ENCODE measurements at places on chromosomes 3 and 15.

GRCh38 chr3:140421884-140422283, 256.0 kb upstream of the TRIM42 start:
- no peak for DNase-seq

DNA sequence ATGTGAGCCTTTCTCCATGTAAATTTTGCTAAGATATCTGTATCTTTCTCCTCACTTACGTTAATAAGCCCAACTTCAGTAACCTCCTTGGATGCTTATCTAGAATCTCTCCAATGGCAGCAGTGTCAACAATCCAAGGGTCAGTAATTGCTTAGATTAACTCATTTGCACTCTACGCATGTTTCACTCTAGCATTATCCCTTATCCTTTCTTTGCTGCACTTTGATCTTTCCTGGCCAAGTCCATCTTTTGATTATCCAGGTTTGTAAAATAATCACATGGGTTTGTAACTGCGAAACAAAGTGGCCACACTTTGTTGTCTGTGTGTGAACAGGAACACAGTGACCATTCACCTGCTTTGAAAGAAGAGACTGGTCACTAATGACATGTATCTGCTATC, 577.6 kb downstream of the RSL24D1 start:
- no peak for DNase-seq

DNA sequence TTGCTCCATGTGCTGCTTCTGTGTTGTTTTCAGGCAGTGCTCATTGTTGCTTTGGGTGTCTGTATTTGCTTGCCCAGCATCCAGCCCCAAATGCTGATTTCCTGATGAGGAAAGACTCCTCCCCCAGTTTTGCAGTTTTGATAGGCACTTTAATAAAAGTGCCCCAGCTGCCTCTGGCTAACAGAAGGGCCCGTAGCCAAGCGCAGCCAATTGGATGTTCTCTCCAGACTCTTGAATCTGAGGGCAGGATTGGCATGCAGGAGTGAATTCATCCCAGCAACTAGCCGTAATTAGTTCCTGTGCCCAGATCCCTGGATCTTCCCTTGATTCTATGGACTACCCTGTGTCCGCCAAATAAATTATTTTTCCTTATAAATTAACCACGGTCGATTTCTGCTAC, 14.8 kb upstream of the SEMA5B start:
- DNase-seq: peak; percentile 58

DNA sequence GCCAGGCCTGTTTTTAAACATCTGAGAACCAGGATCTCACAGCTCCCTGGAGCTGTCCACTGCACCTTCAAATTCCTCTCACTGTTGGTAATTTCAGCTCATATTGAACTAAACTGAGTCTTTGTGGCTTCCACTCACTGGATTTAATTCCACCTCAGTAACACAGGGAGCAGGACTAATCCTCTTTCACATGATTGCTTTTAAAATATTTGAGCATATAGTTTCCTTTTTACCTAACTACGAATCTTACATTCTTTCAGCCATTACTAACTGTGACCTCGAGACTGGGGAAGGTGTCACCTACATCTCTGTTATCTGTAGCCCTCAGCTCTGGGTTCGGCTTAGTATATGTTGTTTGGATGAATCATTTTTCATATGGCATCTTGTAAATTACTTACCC, 194.3 kb upstream of the C2CD4B start:
- DNase-seq: no peak

DNA sequence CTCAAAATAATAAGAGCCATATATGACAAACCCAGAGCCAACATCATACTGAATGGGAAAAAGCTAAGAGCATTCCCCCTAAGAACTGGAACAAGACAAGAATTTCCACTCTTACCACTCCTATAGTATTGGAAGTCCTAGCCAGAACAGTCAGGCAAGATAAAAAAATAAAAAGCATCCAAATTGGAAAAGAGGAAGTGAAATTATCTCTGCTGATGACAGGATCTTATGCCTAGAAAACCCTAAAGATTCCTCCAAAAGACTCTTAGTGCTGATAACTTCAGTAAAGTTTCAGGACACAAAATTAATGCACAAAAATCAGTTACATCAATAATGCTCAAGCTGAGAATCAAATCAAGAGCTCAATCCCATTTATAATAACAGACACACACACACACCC, 45.9 kb upstream of the SLC2A2 start:
- no peak for DNase-seq

DNA sequence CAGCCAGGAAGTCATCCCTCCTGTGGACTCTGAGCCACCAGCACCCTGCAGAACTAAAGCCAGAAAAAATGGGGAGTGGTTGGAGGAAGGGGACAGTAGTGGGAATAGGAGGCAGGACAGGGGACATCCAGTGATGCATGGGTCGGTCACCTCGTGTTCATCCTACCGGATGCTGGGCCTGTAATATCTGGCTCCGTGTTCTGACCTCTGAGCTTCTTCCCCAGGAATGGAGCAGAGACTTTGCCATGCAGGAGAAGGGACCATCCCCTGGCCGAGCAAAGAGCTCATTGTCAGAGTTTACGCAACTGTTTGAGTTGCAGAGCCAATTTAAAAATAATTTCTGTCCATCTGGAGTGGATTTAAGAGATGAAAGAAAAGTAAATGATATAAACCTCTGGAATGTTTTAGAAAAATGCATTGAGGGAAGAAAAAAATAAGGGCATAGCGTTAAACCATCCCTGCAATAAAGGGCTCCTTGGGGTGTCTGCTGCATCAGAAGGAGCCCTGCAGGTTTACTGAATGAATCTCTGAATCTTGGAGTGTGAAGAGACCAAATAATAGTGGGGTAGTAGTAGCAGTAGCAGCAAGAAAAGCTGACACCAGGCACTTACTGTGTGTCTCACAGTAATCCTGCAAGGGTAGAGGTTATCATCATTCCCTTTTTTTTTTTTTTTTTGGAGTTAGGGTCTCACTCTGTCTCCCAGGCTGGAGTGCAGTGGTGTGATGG, 70.9 kb downstream of the AAGAB start:
- DNase-seq: no peak

- no peak for DNase-seq
Measured at GRCh38 chr15:80452166-80452565, 48.0 kb downstream of the ARNT2 start.

- DNase-seq: no peak
Measured at GRCh38 chr3:197713477-197713822, 23.3 kb downstream of the RUBCN start.

- DNase-seq: no peak
Measured at GRCh38 chr3:85090495-85090894, 131.7 kb downstream of the CADM2 start.

DNA sequence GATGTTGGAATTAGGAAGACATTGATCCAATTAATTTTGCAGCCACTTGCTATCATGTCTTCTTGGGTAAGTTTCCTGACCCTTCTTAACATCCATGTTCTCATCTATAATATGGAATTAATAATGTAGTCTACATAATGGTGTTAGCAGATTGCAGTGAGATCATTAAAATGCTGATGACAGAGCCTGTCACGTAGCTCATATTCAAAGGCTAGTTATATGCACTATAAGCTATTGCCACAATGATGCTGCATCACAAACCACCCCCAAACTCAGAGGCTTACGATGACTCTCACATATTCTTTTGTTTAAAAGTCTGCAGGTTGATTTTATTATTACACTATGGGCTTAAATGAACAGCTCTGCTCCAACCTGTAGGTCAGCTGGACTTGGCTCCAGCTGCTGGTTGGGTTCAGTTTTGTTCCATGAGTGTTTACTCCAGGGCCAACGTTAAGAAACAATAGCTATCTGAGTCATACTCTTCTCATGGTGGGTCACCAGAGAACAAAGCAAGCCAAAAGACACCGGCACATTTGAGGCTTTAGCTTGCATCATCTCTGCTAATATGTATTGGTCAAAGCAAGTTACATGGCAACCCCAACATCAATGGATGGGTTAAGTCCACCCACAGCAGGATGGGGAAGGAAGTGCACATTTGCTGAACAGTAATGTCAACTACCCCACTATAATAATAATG, 250.0 kb upstream of the SLCO3A1 start:
- no peak for DNase-seq

DNA sequence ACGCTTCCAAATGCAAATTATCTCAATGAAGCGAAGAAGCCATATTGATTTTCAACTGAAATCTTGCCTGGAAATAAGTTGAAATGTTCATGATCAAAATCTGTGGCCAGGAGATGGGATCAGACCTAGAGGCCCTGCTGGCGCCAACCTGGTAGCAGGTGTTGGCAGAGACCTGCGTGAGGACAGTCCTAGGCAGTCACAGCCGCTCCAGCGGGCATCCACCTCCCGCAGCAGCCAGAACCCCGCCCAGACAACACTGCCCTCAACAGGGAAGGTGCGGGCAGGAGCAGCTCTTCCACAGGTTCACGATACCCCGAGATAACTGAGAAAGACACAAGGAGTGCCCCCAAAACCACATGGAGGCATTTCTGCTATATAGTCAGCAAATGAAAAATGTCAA, 145.3 kb downstream of the XXYLT1 start:
- no peak for DNase-seq

GRCh38 chr3:99505646-99506269, 132.6 kb upstream of the COL8A1 start:
- DNase-seq: no peak

- no peak for DNase-seq
Measured at GRCh38 chr3:58150810-58151199, 60.0 kb downstream of the DNASE1L3 start.

- no peak for DNase-seq
Measured at GRCh38 chr15:98416222-98416855, 232.0 kb upstream of the IGF1R start.

GRCh38 chr3:12336099-12336498, 47.2 kb downstream of the PPARG start:
- DNase-seq: no peak

- no peak for DNase-seq
Measured at GRCh38 chr3:155682426-155683343, 62.2 kb downstream of the PLCH1 start.

- DNase-seq: peak; percentile 16
Measured at GRCh38 chr3:147358144-147358992, 48.0 kb downstream of the ZIC4 start.

- peak; percentile 14 for DNase-seq
Measured at GRCh38 chr3:12954891-12955650, 113.7 kb upstream of the RPL32 start.

GRCh38 chr3:156847752-156848448, 21.7 kb downstream of the LEKR1 start:
- no peak for DNase-seq

DNA sequence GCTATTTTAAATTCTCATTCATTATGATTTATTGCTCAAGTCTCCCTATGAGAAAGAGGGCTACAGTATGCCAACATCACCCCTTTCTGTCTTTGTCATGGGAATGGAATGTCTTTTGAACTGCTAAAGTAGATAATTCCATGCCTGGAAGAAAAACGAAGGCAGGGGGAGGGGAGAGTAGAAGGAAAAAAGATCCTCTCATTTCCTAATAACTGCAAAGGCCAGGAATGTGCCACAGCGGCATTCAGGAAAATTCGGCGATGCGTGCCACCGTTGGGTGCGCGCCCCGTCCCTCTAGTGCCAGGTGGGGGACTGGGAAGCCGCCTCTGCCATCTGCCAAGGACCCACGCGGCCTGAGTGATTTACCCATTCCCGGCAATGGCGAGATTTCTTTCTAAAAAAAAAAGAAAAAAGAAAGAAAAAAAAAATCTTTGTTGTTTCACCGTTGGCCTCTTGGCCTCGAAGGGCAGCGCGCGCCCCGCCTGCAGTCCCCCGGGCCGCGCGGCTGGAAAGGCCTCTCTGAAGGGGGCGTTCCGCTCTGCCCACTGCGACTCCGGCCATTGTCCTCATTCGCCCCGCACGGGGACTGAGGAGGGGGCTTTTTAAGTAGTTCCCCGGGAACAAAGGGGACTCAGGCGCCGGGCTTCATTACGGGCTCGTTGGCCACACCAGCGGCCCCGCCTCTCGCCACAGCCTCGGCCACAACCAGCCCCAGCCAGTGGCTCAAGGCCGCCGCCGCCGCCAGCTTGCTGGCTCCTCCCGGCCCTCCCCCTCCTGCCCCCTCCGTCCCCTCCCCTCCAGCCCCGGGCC, 54.5 kb downstream of the CPN2 start:
- no peak for DNase-seq

GRCh38 chr3:33278163-33278562, 921 bp downstream of the FBXL2 start:
- no peak for DNase-seq

DNA sequence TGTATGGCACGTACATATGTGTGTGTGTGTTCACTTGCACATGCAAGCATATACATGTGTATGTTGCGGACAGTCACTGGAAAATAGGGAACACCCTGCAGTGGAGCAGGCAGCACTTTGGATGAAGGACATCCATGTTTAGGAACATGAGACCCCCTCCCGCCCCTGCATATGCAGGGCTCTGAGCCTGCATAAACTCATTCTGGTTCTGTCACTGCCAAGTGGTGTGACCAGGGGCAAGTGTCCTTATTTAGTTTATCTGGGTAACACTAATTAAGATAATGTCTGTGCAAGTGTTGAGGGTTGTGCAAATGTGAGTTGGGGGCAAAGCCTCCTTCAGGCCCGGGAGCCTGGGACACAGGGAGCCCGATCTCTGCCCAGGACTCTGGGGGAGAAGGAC, 105.7 kb downstream of the CORO2B start:
- no peak for DNase-seq

GRCh38 chr3:28134792-28135375, 106.5 kb upstream of the CMC1 start:
- no peak for DNase-seq

GRCh38 chr3:111967068-111967467, 11.8 kb upstream of the ABHD10 start:
- no peak for DNase-seq

DNA sequence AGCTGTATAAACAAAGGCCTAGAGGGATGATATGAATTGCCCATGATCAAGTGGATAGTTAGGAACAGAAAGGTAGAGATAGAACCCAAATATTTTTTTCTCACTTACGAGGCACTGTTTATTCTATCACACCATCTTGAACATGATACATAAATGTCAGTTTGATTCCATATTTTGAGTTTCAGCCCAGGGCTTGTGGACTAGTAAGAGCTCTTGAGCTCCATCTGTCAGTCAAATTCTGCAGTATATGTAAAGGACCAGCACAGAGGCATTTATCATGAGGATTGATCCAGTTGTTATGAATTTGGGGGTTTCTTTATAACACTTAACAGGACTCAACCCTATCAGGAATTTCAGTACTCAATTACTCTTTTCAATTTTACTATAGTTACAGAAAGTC, 4.8 kb downstream of the SLC27A2 start:
- DNase-seq: no peak

DNA sequence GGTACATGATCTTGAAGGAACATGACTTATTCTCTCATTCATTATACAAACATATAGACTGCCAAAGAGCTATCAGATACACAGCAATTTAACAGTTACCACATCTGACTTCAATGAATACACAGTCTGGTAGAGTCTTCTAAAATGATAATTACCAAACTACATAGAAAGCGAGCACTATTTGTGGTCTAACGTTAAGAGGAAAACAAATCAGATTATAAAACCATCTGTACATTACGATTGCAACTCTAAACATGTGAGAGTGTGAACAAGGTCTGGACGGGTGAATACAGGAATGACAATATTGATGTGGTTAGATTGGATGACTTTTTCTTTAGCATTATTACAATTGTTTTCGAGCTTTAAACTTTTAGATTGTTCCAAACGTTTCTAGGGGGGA, 16.3 kb downstream of the CX3CR1 start:
- no peak for DNase-seq
